ENCODE measurements at places on chromosomes 2 and 18. TPM values are rescaled to one million over a fixed set of nuclear protein-coding genes. Genes with fewer than 3 reads are reported as not detected.

Gene HOXD12
- not detected for total RNA-seq

Gene ZNF521
- total RNA-seq, result 48.8 TPM

Gene PFN4
- 0.49 TPM for total RNA-seq

DNA sequence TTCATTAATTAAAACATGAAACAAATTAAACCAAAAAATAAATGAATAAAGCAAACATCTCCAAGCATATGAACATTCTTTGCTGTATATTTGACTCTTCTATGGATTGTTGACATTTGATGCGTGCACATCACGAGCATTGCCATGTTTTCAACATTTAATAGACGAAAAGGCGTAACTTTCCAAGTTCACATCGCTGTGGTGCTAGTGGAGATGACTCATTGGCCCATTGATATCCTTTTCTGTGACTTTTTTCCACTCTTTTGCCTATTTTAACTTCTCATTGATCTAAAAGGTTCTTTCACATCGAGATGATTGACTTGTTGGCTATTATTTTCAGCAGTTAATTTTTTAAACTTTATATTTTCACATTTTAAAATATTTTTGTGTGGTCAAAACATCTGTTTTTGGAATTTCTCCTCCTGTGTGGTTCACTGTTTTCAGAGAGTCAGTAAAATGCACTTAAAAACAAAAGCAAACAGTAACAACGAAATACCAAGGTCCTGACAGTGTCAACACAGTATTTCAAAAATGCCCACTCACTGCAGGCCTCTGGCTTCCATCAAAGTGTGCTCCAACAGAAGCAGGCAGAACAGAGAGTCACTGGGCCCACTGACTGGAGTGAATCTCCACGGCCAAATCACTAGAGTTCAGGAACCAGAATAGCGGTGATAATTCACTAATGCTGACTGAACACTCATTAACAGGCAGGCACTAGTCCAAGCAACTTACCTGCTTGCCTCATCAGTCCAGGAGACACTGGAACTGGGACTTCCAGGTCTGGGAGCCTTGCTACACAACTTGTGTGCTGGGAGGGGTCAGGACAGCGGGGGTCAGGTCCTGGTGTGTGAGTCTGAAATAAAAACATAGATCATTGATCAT, 372.2 kb upstream of the SMIM21 start:
- DNase-seq, result no peak

- DNase-seq, result peak; percentile 83
These were observed 94.4 kb upstream of the TGFA start for GRCh38 chr2:70647873-70648481.

- DNase-seq, result no peak
These were observed 13.5 kb downstream of the DPP4 start for GRCh38 chr2:162060532-162060931.

DNA sequence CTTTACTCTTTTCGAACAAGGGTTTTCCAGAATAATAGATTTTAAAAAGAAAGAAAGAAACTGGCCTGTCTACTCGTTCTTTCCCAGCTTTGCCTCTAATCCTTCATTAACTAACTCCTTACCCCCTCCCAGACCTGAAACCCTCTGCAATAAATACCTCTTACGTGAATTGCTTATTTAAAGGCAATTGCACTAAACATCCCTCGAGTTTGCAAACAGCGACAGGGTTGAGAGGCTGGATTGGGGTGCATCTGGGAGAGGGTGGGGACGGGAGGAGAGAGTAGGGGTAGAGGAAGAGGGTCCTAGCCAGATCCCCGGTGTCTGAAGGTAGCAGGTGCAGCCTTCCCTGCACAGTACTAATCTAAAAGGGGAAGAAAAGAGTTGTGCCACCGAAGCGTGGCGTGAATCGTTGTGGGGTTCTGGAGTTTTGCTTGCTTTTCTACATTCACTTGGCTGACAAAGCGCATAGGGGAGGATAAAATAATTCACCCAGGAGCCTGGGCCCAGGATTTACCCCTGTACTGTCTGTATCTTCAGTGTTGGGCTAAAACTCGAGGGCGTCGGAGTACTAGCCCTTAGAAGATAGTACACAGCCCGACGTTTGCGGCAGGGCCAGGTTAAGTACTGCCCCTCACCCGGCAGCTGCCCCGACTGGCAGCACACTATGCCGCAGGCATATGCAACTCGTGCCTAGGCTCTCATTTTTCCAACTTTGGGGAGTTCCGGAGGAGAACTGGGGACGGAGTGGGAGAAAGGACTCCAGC, 1.9 kb upstream of the NEUROD1 start:
- no peak for DNase-seq

DNA sequence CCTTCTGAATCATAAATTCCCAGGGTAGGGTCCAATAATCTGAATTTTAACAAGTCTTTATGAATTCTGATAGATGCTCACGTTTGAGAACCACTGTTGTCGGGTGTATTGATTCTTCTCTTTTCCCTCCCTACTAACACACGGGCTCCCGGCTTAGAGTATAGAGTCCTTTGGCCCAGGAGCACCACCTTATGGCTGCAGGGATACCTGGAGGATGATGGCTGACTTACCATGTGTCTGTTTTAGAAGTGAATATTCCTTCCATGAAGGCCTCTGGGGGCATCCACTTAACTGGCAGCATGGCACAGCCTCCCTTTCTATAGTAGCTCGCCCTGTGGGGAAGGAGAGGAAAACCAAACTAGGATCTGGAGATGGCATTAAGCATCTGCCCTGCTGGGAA, 91.7 kb downstream of the CLIP4 start:
- no peak for DNase-seq

Measured in lung (tissue), 17 donors.